T-helper 17 cell (primary cell): ENCODE measurements at places on chromosomes 7 and 10.

GRCh38 chr7:55545496-55545895 is 26.8 kb downstream of the VOPP1 start:
- peaks cover 2% of the 10 kb centered on the region for H3K36me3 ChIP-seq
- no peak for DNase-seq
- H3K27ac ChIP-seq, result peak overlapping the region; percentile 10
- H3K4me1 ChIP-seq, result peaks cover 61% of the 10 kb centered on the region

- DNase-seq, result no peak
- no peaks in the 10 kb centered on the region for H3K4me1 ChIP-seq
- H3K36me3 ChIP-seq, result peaks cover 2% of the 10 kb centered on the region
- H3K27ac ChIP-seq, result no peak overlapping the region
Observed at GRCh38 chr10:5078547-5079180, 15.6 kb upstream of the AKR1C3 start.

GRCh38 chr7:55420530-55420929 is 55.4 kb downstream of the LANCL2 start:
- H3K4me1 ChIP-seq, result peaks cover 1% of the 10 kb centered on the region
- no peaks in the 10 kb centered on the region for H3K27me3 ChIP-seq
- peak overlapping the region; percentile 79 for H3K27ac ChIP-seq
- no peak for DNase-seq
- no peak overlapping the region for H3K4me3 ChIP-seq

- no peak for DNase-seq
- H3K4me3 ChIP-seq, result no peak overlapping the region
- peaks cover 25% of the 10 kb centered on the region for H3K27me3 ChIP-seq
- H3K4me1 ChIP-seq, result no peaks in the 10 kb centered on the region
- no peak overlapping the region for H3K27ac ChIP-seq
Observed at GRCh38 chr10:49369216-49370162, 26.4 kb downstream of the DRGX start.

- no peak overlapping the region for H3K4me3 ChIP-seq
- no peaks in the 10 kb centered on the region for H3K27me3 ChIP-seq
- no peak overlapping the region for H3K27ac ChIP-seq
- DNase-seq, result no peak
- H3K4me1 ChIP-seq, result peaks cover 2% of the 10 kb centered on the region
Observed at GRCh38 chr7:75771224-75771623, 787 bp downstream of the CCL26 start.

- no peak overlapping the region for H3K4me3 ChIP-seq
- no peaks in the 10 kb centered on the region for H3K27me3 ChIP-seq
- H3K36me3 ChIP-seq, result no peaks in the 10 kb centered on the region
Observed at GRCh38 chr7:67771846-67772605, 775.4 kb downstream of the TYW1 start.

DNA sequence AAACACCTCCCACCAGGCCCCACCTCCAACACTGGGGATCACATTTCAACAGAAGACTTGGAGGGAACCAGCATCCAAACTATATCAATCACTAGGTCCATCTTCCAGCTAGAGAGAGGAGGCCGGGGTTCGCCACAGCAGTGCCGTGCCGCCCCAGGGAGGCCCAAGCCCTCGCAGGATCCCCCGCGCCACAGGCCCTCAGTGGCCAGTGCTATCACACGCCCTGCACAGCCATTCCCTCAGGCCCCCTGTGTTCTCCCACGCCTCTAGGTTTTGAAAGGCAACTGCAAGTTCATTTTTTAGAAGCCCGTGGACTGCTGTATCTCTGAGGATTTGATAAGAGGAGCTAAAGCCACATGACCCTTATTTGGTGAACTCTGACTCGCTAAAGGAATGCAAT is 136.4 kb downstream of the OAT start:
- no peaks in the 10 kb centered on the region for H3K4me1 ChIP-seq
- H3K27me3 ChIP-seq, result peaks cover 28% of the 10 kb centered on the region
- H3K36me3 ChIP-seq, result no peaks in the 10 kb centered on the region
- no peak for DNase-seq
- no peak overlapping the region for H3K27ac ChIP-seq
- no peak overlapping the region for H3K4me3 ChIP-seq

GRCh38 chr10:78197628-78198272 is 164.1 kb downstream of the RPS24 start:
- H3K36me3 ChIP-seq, result no peaks in the 10 kb centered on the region
- H3K27me3 ChIP-seq, result peaks cover 18% of the 10 kb centered on the region
- H3K4me1 ChIP-seq, result no peaks in the 10 kb centered on the region
- no peak for DNase-seq

- no peaks in the 10 kb centered on the region for H3K4me1 ChIP-seq
- H3K27ac ChIP-seq, result no peak overlapping the region
- H3K27me3 ChIP-seq, result no peaks in the 10 kb centered on the region
- no peak overlapping the region for H3K4me3 ChIP-seq
- DNase-seq, result no peak
Observed at GRCh38 chr7:53609185-53609584, 573.8 kb downstream of the POM121L12 start.

- no peak overlapping the region for H3K4me3 ChIP-seq
- no peaks in the 10 kb centered on the region for H3K36me3 ChIP-seq
- H3K27me3 ChIP-seq, result peaks cover 10% of the 10 kb centered on the region
- no peak for DNase-seq
- H3K4me1 ChIP-seq, result peaks cover 3% of the 10 kb centered on the region
Observed at GRCh38 chr10:3401491-3401938, 228.9 kb upstream of the PITRM1 start.

DNA sequence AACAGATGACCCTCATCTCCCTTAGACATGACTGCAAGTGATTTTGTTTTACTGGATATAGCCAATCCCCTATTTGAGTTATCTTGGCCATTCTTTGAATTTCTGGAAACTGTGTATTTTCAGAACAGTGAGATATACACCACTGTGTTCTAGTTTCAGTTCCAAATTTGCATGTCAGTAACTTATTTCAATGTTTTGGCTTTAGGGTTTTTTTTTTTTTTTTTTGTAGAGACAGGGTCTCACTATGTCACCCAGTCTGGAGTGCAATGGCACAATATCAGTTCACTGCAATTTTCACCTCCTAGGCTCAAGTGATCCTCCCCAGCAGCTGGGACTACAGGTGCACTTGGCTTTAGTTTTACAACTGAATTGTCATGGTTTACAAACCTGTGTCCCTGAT is 67.2 kb downstream of the ATAD1 start:
- no peak overlapping the region for H3K4me3 ChIP-seq
- no peaks in the 10 kb centered on the region for H3K27me3 ChIP-seq
- DNase-seq, result no peak
- no peaks in the 10 kb centered on the region for H3K4me1 ChIP-seq
- H3K27ac ChIP-seq, result no peak overlapping the region

DNA sequence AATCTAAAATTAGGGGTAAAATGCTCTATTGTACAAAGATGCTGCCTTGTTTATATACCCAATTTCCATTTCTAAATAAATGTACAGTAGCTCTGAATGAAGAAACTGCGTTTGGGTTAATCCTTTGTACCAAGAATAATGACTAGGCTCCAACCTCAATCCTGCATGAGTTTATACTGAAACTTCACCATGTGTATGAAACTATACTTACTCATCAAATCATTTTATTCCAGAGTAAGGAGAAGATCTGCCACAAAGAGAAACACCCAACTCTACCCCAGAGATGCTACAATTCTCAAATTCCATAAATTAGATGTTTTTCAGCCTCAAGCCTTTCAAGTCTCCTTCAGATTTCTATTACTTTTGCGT is 53.8 kb upstream of the AKR1E2 start:
- no peak for DNase-seq
- H3K36me3 ChIP-seq, result peaks cover 2% of the 10 kb centered on the region
- H3K27me3 ChIP-seq, result peaks cover 49% of the 10 kb centered on the region
- H3K27ac ChIP-seq, result no peak overlapping the region

DNA sequence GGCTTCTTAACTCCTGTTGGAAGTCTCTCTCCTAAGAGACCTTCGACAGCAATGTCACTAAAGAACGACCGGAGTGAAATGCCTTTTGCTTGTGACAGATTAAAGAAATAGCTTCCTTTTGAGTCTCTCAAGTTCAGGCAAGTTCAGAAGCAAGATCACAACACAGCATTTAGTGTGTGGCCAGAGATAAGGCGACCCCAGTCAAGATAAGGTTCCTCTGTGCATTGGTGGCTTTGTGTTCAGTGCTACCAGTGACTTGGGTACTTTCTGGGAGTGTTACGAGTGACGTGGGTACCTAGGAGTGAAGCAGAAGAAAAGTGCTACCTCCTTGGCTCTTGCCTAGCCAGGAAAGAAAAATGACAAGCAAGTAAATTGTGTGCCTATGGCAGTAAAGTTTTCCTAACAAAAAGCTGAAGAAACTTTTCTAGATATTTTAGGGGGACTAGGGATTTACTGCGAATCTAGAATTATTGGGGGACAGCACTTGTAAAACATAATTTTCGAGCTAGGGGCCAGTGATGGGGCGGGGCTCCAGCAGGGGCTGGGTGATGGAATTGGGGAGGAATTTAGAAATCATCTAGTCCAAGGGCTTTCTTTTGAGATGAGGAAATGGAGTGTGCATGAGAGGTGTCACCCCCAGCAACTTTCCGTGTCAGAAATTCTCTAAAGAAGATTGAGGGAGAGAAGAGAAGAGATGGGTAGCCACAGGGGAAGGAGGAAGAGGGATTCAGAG is 191.9 kb upstream of the LYZL2 start:
- no peak for DNase-seq
- H3K36me3 ChIP-seq, result no peaks in the 10 kb centered on the region
- H3K27me3 ChIP-seq, result peaks cover 3% of the 10 kb centered on the region
- peaks cover 3% of the 10 kb centered on the region for H3K4me1 ChIP-seq
- peak overlapping the region; percentile 45 for H3K27ac ChIP-seq
- no peak overlapping the region for H3K4me3 ChIP-seq

GRCh38 chr7:156731651-156732050 is 91.1 kb downstream of the RNF32 start:
- peaks cover 2% of the 10 kb centered on the region for H3K4me1 ChIP-seq
- no peak overlapping the region for H3K27ac ChIP-seq
- no peak overlapping the region for H3K4me3 ChIP-seq
- H3K36me3 ChIP-seq, result peaks cover 12% of the 10 kb centered on the region
- H3K27me3 ChIP-seq, result no peaks in the 10 kb centered on the region
- no peak for DNase-seq

DNA sequence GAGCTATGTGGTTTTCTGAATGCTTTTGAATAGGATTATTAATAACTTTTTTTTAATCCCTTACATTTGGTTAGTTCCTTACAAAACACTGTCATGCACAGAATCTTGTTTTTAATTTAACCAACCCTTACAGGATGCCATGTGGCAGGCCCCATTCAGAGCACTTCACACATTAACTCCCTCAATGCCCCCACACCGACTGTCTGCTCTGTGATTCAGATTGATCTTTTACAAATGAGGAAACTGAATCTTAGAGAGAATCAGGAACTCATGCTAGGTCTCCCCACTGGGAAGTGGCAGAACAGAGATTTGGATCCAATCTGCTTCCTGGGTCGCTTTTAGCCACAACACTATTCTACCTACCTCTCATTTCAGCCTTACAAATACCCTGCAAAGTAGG is 195.8 kb upstream of the NPVF start:
- peaks cover 31% of the 10 kb centered on the region for H3K27me3 ChIP-seq
- peaks cover 3% of the 10 kb centered on the region for H3K36me3 ChIP-seq
- DNase-seq, result no peak
- H3K4me1 ChIP-seq, result no peaks in the 10 kb centered on the region
- H3K4me3 ChIP-seq, result no peak overlapping the region

DNA sequence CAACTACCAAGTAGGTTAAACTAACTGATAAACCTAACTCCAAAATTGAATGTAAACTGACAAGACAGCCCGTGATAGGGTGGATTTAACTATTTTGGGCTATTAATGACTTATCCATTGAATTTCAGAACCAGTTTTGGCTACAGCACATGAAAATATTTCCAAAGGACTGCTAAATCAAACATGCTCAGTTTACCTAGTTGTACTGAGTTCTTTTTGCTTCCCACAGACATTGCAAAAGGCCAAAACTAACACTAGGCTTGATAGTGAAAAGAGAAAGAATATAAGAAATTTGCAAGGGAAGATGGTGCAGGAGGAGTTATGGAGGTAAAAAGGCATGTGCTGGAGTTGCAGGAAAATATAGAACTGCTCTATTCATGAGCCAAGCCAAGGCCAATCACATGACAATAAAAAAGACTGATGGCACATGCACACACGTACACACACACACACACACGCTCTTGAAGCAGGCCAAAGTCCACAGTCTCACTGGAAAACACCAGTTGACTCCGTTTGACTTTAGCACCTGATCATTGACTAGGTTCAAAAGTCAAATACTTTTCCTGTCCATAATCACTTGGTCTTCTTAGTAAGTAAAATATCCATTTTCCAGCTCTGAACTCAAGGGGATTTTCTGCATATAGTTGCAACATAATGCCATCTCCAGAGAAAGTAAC is 76.0 kb upstream of the AGBL3 start:
- DNase-seq, result no peak
- no peaks in the 10 kb centered on the region for H3K27me3 ChIP-seq
- H3K27ac ChIP-seq, result no peak overlapping the region

GRCh38 chr10:69662173-69662877 is 32.3 kb downstream of the FAM241B start:
- H3K36me3 ChIP-seq, result peaks cover 2% of the 10 kb centered on the region
- H3K27me3 ChIP-seq, result peaks cover 35% of the 10 kb centered on the region
- no peak overlapping the region for H3K27ac ChIP-seq
- DNase-seq, result no peak

GRCh38 chr10:100568912-100569311 is 33.2 kb downstream of the HIF1AN start:
- DNase-seq, result no peak
- no peak overlapping the region for H3K4me3 ChIP-seq
- H3K27ac ChIP-seq, result no peak overlapping the region
- H3K4me1 ChIP-seq, result peaks cover 12% of the 10 kb centered on the region

GRCh38 chr10:97580421-97581367 is 3.5 kb upstream of the HOGA1 start:
- H3K4me3 ChIP-seq, result no peak overlapping the region
- H3K27ac ChIP-seq, result peak overlapping the region; percentile 67
- no peaks in the 10 kb centered on the region for H3K36me3 ChIP-seq

- peaks cover 5% of the 10 kb centered on the region for H3K4me1 ChIP-seq
- H3K27me3 ChIP-seq, result no peaks in the 10 kb centered on the region
- H3K4me3 ChIP-seq, result no peak overlapping the region
- H3K27ac ChIP-seq, result no peak overlapping the region
Observed at GRCh38 chr10:100487529-100487928, 24.7 kb downstream of the WNT8B start.

GRCh38 chr10:89228962-89229361 is 21.8 kb upstream of the CH25H start:
- no peaks in the 10 kb centered on the region for H3K4me1 ChIP-seq
- H3K27me3 ChIP-seq, result no peaks in the 10 kb centered on the region
- peaks cover 2% of the 10 kb centered on the region for H3K36me3 ChIP-seq
- no peak overlapping the region for H3K4me3 ChIP-seq
- no peak overlapping the region for H3K27ac ChIP-seq

GRCh38 chr7:253581-254336 is 36.2 kb upstream of the FOXL3 start:
- H3K36me3 ChIP-seq, result no peaks in the 10 kb centered on the region
- no peak for DNase-seq
- H3K4me3 ChIP-seq, result no peak overlapping the region
- no peaks in the 10 kb centered on the region for H3K4me1 ChIP-seq
- H3K27me3 ChIP-seq, result peaks cover 11% of the 10 kb centered on the region
